ENCODE measurements at places on chromosomes 7 and 10.

- no peak for DNase-seq
Measured at GRCh38 chr7:16609842-16610450, 35.6 kb downstream of the ANKMY2 start.

- no peak for DNase-seq
Measured at GRCh38 chr7:23915236-23915635, 205.2 kb downstream of the STK31 start.

GRCh38 chr10:116671274-116671926 is 50.6 kb downstream of the PNLIPRP2 start:
- no peak for DNase-seq

- DNase-seq = peak; percentile 14
Measured at GRCh38 chr10:11610826-11611247, 613 bp downstream of the USP6NL start.

DNA sequence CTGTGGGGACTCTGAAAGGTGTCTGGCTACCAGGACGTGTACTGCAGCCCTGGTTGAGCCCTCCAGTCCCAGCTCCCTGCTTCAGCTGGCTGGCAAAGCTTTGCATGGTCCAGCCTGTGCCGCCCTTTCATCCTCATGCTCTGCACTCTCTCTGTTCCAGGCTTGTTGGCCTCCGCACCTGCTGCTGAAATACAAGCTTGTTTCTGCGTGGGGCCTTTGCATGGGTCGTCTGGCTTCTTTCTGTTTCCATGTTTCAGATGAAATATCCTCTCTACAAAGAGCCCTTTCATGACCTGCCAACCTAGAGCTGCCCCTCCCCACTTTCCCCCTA is 45.9 kb downstream of the TSPAN15 start:
- DNase-seq = no peak

GRCh38 chr7:96993094-96993865 is 12.1 kb upstream of the DLX6 start:
- no peak for DNase-seq

DNA sequence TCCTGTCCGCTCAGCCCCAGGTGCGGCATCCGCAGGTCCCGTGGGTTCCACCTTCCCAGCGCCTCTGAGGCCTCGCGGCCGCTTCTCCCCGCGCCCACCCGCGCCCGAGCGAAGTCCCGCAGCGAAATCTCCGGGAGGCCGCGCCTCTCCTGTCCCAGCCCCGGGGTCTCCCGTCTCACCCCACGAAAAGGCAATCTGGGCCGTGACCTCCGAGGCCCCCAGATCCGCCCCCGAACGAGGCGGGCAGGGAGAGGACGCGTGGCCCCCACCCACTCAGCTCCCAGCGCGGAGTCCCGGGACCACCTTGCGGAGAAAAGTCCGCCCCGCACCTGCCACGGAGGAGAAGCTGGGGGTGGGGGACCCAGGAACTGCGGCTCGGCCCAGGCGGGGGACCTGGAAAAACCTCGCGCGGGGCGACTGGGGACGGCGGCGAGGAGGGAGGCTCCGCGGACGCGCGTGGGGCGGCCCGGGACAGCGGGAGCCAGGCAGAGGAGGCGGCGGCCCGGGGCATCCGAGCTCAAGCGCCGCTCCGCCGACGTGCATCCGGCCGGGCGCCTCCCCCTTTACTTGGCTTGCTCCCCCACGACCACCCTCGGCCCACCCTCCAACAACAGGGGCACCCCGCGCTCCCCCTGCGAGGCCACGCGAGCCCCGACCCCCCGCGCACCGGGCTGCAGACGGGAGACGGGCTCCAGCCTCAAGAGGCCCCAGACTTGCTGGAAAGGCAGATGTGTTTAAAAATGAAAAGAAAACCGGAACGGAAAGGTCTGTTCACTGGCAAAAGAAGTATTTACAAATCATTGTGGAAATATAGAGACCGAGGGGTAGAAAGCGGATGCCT is 33.0 kb upstream of the RNF32 start:
- no peak for DNase-seq

GRCh38 chr7:69722843-69723242 is 124.6 kb downstream of the AUTS2 start:
- DNase-seq = no peak

GRCh38 chr10:95423164-95424005 is 132.6 kb upstream of the PDLIM1 start:
- DNase-seq = no peak

DNA sequence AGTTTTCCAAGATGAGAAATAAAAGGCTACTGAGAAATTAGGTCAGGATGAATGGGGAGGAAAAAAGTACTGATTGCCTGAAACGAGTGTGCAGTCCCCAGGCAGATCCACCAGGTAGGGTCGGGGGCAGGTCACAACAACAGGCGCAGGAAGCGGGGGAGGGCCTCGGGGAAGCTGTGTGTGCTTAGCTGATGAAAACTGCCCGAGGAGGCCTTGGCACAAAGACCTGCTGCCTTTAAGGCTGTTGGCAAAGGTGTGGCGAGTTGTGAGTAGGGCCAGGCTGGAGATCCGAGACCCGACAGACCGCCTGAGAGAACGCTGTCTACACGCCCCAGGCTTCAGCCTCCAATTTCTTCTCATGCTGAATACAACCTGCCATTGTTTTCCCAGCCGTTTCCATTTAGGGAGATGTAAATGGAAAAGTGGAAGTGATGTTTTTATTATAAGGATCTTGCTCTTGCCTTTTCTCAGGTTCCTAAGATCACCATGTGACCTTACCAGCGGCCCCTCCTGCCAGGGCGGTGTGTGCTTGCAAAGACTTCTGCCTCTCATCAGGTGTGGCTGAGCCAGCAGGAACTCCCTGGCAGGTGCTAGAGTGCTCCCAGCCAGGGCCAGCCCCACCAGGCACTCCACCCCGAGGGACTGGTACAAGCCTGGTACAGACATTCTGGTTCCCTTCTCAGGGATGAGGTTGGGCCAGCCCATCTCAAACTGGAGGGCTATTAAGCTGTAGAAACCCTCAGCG is 60.8 kb downstream of the DLG5 start:
- DNase-seq = no peak

- no peak for DNase-seq
Measured at GRCh38 chr10:74006269-74006668, 8.4 kb downstream of the VCL start.

DNA sequence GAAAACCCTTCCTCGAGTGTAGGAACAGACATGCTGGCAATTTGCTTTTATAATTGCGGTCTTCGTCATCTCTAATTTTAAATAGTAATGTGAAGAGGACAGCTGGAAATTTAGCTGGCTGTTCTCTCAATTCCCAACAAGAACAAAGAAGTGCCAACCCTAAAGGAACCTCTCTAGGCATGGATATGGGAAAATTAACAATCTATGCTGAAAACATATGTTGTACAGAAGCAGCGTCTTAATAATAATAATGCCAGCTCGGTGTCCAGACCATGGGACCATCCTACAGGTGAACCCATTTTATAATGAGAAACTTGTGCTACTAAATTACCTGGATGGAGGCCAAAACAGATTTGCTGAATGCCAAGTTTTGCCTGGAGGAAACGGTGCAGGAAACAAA is 641.4 kb upstream of the MGMT start:
- no peak for DNase-seq

DNA sequence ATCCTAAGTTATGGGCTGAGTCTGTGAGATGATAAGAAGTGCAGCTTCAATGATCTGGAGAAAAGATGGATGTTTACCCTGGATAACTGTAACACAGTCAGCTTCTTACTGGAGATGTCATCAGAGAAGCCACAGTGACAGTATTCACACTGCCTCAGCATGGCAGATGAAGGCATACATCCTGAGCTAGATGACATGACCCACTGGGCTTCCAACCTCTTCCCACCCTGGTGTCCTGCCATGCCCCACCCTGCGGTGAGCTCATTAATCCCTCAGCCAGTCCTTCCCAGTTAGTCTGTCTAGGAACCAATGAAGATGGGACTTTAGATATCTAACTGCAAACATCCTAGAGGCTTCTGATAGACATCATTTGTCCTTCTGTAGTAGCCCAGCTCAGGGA is 213.8 kb downstream of the TAX1BP1 start:
- no peak for DNase-seq

DNA sequence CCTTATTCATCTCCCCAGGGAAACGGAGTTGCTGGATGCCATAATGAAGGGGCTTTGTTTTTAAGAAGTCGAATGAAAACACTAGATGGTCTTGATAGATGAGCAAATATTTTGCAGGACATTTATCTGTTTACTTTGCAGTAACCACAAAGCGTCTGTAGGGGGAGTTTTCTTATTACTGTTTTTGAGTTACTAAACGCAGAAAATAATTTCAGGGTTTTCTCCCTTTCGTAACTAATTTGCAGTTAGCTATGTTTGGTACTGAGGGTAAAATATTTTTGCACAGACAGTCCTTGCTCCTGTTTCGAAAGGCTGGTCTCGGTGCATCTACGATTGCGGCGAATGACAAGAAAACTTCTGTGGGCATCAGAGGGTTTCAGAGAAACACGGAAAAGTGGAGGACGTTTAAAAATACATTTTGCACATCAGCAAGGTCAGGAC is 505.6 kb upstream of the MKI67 start:
- peak; percentile 14 for DNase-seq

DNA sequence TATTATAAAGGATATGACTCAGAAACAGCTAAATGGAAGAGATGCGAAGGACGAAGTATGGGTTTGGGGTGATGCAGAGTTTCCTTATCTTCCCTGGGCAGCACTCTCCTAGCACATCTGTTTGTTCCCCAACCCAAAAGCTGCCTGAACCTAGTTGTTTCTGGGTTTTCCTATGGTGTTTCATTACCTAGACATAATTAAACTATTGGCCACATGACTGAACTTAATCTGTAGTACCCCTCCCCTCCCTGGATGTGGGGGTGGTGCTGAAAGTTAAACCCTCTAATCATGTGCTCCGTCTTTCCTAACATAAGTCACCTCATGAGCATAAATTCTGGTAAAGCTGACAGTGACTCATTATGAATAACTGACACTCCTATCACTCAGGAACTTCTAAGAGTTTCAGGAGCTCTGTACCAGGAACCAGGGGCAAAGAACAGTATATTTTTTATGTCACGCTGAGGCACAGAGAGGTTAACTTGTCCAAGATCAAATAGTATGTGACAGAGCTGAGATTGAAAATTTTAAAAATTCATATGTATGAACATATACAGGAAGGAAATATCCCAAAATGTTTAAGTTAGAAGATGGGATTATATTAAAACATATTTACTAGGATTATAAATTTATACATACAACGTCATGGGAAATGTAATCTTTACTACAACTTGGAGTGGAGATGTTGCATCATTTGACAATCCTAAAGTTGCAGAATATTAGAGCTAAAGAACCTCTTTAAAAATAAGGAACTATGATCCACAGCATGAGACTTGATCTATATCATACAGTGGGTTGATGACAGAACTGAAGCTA is 4.8 kb downstream of the STRIP2 start:
- DNase-seq = peak; percentile 42

DNA sequence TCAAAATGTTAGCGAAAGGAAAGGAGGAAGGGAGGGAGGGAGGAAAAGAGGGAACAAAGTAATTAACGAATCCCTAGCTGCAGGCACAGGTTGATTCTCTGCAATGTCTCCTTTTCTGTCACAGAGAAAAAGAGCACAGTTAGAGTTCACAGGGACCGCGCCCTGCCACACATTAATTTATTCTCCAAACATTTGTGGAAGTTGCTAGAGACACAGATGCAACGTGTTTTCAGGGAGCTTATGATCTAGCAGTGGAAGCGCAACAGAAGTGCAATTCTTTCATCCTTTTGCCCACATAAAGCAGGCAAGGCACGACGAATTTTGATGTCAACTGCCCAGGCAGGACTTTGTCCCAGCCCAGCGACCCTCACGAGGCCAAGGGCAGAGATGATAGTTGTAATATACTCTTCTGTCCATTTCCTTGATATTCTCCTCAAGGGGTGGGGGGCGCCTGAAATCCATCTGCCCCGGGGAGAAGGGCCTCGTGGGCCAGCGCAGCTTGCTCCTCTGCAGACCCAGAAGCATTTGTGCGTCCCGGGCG is 101.7 kb upstream of the ZNF438 start:
- DNase-seq = no peak

- peak; percentile 72 for DNase-seq
Measured at GRCh38 chr10:4541292-4541691, 284.7 kb upstream of the AKR1E2 start.

DNA sequence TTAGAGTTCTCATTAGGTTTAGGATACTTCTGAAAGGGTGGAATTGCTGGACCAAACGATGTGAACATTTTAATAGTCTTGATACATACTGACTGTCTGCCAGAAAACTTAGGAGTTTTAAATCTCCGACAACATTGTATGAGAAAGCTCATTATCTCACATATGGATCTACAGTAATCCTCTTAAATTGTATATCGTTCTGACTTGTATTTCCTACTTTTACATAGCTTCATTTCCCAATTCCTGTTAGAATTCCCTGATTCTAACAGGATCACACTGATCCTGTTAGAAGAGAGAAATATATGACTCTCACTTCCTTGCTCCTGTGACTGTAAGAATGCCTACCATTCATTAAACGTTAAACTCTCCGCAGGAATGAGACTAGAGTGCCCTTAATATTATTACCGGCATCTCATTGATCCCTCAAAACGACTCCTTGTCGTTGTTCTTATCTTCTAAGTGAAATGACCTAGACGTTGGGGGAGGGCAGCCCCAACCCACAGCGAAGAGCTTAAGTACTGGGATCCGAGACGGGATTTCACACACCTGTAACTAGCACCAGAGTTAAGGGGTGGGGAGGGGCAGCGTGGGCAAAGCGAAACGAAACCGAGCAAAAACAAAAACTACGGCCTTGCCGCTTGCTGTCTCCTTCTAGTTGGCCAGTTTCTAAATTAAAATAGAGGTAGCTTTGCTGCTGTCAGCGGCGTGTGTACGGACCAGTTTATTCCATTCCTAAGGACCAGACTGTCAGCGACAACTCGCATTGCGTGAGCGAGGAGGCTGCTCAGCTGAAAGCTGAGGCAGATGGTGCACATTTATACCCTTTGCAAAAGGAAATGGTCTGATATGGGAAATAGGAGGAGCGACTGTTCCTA is 678 bp upstream of the TMEM106B start:
- DNase-seq = no peak

GRCh38 chr10:72068901-72069446 is 19.4 kb downstream of the SPOCK2 start:
- DNase-seq = no peak

DNA sequence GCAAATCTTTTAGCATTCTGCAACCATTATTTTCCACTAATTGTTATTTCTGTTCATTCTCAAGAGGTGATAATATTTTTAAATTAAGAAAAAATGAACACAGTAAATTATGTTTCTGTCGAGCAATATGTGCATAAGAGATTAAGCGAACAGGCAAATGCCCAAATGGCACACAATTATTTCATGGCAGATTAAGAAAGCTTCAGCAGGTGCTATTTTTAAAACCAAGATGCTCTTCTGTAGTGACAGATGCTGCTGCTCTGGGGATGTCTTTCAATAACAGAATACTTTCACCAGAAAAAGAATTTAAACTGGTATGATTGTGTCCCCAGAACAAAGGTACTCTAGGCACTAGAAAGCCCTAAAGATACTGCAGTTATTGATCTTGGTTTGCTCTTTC is 412.7 kb upstream of the SORCS1 start:
- DNase-seq = no peak

GRCh38 chr7:157017603-157018327 is 7.3 kb upstream of the MNX1 start:
- no peak for DNase-seq

DNA sequence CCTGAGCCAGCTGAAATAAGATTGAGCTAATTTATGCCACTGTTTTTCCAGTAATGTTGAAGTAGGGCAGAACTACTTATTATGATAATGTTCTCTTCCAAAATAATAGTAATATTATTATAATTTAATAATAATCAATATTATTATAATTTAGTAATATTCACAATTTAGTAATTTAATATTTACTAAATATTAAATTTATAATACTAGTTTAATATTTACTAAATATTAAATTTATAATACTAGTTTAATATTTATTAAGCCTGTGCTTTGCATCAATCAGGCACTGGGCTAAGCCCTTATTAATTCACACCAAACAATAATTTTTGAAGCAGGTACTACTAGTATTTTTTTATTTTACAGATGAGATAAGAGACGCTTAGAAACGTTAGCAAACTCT is 170.1 kb downstream of the BBS9 start:
- DNase-seq = no peak
